ENCODE measurements at places on chromosomes 4 and X.
A peak's percentile ranks its signal among the peaks of the same experiment; 100 is the strongest.

DNA sequence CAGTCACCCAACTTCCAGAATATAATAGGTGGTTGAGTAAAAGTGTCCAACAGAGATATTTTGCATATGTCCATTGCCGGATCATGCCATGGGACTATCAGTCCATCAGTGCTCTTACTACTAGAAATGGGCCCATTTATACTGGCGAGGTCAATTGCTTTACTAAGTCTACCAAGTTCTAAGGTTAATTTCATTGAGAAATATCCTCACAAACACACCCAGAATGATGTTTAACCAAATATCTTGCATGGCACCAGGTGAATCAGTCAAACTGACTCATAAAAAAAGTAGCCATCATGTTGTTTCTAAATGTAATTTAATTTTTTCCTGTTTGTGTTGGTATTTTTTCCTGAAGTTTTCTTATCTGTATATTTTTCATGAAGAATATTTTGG is 1217.0 kb downstream of the RAPGEF2 start:
- DNase-seq, result no peak

GRCh38 chr4:14404730-14405129 is 597.6 kb upstream of the CPEB2 start:
- no peak for DNase-seq

DNA sequence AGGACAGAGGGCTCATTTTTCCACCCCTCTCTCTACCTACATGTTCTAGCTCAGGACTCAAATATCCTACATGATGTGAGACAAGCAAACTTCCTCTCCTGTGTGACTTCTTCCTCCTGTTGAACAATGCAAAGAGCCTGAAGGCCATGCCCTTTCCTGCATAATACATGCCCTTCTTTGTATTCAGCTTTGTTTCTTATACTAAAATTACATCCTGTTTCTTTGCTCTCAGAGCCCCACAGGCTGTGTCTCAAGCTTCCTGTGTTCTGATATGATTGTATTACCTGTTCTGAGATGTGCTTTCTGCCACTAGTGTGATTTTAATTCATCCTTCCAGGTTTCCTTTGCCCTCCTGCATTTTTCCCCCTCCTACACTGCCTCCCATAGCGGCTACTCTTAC is 166.4 kb upstream of the AFF2 start:
- no peak for DNase-seq

DNA sequence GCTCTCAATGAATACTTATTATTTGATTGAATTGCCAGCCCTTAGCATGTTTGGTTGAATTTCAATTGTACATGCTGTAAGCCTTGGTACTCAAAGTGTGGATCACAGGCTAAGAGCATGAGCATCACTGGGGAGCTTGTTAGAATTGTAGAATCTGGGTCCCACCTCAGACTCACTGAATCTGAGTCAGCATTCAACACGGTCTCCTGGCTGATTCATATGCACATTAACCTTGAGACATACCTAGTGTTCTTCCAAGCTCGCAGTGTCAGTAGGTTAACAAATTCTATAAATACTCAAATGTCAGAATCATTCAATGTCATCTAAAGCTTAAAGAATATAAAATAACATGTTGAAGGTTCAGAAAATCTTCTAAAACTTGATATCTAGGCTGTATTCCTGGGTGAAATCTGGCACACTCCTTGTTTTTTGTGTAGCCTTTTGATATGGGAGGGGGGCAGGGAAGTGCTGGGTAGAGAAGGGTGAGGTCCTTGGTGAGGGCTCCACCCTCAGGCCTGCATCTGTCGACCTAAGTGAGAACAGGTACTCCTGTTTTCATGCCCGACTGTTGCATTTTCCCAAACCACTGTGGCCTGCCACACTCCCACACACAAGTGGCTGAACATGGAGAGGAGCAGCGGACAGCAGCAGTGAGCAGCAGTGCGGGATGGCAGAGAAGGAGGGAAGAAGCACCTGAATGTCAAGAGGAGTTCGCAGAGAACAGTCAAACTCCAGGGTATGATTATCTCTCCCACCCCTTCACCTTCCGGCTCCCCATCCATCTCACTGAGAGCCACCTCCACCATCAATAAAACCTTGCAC is 529.6 kb upstream of the IGFBP7 start:
- DNase-seq, result no peak

DNA sequence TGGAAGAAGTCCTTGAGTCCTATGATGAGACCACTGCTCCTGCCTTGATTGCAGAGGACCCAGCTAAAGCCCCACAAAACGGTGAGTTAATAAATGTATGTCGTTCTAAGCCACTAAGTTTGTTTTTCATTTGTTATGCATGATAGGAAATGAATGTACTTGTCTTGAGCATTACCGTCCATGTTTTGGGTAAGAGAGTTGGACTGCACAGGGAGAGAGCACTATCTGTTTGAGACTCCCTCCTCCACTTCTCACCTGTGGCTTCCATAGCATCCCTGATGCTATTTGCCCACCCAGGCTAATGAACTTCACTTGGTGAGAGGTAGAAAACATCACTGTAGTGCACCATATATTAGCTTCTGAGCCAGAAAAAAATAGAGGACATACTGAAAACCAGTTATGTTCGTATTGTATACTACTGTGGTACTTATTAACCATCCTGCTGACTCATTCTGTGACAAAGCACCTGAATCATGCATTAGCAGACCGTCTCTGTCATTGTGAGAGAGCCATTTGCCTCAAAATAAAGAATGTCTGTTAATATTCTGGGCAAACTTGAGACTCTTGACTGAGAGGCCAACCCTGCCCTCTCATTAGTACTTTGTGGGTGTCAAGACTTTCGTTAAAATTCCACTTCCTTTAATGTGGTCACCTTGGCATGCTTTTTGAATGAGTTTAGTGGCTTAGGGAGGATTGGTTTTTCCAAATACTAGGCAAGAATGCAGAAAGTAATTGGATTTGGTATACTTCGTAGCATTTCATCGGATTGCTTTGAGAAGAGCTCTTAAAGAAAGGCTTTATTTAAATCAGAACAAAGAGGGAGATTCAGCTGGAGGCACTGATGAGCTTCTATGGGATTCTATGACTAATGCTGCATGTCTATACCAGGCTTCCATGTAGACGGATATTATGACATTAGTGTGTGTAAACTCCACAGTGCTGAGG is 99.3 kb upstream of the GRPR start:
- no peak for DNase-seq

GRCh38 chrX:9393571-9393970 is 71.3 kb upstream of the TBL1X start:
- no peak for DNase-seq

DNA sequence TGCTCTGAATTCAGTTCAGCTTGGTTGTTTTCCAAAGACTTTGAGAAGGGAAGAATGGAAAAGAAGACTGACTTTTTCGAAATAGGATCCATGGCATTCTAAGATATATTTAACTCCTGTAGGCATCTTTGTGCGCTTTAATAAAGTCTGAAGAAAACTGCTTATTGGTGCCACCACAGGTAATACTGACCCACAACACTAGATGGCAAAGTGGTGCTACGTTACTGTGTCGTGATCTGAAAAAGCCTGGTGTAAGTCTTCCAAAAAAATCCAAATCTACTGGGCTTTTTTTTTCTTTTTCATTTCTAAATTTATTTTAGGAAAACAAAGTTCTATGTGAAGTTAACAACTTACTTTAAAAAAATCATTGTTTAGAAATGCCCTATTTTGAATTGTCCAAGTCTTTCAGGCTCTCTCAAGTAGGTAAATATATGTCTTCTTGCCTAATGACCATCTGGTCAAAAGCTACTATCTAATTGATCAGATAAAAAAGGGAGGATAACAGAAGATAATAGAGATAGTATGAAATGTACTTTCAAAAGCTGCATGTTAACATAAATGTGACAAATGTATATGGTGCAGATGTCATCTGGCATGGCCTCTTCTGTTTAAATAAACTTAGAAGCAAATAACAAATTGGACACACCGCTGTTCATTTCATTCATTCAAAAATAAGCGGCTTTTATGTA is 47.0 kb upstream of the MID1IP1 start:
- no peak for DNase-seq

- DNase-seq, result no peak
Observed at GRCh38 chrX:45740291-45740690, 539.6 kb upstream of the DIPK2B start.

DNA sequence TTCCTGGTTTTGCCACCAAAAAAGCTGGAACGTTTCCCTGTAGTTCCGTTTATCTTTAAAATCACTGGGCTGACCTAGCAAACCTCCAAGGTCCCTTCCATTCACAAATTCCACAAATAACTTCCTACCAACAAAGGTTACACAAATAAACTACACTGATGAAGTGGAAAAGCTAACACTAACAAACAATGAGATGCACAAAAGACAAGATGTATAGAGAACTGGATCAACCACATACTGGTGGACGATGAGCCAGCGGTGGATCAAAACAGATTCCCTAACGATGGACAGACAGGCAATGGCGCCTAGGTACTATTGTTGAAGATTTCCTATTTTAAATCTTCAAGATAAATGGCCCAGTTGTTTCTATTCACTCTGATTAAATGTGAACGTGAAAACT is 15.5 kb downstream of the AFAP1 start:
- DNase-seq, result no peak

DNA sequence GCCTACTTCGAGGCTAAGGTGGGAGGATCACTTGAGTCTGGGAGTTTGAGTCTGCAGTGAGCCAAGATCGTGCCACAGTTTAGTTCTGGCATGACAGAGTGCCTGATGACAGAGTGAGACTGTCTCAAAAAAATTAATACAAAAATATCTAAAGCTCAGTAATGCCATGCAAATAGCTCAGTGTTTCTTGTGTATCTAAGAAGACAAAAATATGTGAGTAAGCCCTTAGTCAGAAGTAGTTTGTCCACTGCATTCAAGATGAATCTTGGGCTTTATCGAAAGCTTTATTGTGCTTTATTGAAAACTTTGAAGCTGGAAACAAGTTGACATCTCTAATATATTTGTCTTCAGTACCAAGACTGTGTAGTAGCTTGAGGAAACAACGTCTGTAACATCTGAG is 115.9 kb downstream of the GPAT3 start:
- no peak for DNase-seq

DNA sequence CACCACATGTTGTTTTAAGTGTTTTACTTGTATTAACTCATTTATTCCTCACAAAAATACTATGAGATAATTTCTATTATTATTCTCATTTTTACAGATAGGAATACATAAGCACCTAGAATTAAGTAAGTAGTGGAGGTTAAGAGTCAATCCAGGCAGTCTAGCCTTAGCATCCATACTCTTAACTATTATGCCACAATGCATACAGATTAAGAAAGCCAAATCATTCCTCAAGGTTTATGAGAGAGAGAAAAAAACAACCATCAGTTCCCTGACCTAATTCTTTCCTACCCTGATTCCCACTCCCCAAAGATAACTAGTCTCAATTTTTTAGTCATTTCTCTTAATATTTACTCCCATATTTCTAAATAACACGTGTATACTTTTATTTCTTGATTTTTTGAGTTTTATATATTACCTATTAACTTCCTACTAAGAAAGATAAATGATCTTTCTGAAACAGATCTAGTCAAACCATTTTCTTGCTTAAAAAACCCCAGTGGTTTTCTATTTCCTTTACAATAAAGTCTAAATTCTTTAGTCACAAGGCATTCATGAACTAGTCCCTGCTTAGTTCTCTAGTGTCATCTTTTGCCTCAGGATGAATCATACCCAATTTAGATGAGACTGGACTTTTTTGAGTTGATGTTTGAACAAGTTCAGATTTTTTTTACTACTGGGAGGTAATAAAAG is 16.0 kb downstream of the UBA6 start:
- DNase-seq, result no peak

DNA sequence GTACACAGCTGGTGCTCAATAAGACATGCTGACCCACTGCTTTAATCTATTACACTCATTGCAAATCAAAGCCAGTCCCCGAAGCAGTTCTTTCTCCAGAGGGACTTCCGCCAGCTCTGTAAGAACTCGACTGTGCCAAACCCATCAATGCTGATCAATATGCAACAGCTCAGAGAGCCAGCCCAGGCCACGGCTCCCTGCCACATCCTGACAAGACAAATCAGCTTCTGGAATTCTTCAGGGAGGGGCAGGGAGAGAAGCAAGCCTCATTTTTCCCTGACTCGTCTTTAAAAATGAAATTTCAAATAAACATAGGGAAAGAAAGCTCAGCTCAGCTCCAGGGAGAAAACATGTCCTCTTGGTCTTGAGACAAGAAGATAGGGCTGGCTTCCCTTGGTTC is 5.3 kb upstream of the ADRA2C start:
- DNase-seq, result no peak

GRCh38 chr4:119027811-119028210 is 107.8 kb upstream of the MYOZ2 start:
- no peak for DNase-seq

DNA sequence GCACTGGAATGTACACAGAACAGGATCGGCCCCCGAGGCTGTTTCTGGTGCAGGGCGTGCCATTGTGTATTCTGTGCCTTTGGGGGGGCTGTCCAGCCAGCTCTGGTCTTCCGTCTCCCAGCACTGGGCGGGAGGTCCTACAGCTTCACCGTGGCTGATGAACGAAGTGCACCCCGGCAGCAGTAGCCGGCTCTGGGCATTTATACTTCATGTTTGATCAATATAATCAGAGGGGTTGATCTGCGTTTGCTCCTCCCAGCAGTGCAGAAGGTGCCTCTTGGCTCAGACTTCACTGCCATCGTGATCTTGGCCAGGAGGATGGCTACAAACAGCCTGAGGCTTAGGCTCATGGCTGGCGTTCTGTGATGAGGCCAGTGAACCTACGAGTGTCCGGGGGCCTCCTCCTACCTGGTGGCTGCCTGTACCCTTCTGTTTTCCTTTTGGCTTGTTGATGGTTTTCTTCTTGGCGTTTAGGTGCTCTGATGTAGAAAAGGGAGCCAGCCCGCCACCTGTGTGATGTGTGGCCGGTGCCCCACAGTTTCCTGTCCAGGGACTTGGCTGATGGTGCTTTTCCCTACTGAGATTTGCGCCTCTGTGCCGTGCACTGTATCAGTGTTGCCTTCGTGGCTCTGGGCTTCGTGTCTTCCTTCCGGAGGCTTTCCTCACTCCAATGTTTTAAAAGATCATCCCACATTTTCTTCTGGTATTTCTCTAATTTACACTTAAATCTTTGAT is 31.2 kb upstream of the HGFAC start:
- no peak for DNase-seq

- peak; percentile 71 for DNase-seq
Observed at GRCh38 chr4:1579001-1579900, 104.9 kb downstream of the FAM53A start.
